ENCODE measurements at places on chromosomes 1 and 21.
A peak's percentile ranks its signal among the peaks of the same experiment; 100 is the strongest.

GRCh38 chr21:30408782-30409494 is 13.1 kb downstream of the KRTAP13-1 start:
- peak; percentile 81 for DNase-seq

DNA sequence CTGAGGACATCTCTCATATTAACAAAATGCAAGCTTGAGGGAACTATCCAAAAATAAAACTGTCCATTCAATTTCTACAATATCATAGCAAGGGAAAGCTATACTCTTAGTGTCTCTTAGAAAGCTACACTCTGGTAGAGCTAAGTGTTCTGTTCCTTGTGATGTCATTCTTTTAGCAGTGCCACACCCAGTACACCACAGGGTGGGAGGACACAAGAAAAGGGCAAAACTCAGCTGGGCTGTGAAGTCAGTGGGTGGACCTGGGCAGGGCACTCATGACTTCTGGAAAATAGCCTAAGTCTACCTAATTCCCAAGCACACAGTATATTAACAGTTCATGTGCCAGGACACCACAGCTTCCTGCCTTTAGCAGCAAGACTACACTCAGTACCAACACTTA is 42.2 kb upstream of the TNFSF4 start:
- peak; percentile 54 for DNase-seq

GRCh38 chr1:106232128-106232527 is 824.3 kb upstream of the PRMT6 start:
- no peak for DNase-seq

DNA sequence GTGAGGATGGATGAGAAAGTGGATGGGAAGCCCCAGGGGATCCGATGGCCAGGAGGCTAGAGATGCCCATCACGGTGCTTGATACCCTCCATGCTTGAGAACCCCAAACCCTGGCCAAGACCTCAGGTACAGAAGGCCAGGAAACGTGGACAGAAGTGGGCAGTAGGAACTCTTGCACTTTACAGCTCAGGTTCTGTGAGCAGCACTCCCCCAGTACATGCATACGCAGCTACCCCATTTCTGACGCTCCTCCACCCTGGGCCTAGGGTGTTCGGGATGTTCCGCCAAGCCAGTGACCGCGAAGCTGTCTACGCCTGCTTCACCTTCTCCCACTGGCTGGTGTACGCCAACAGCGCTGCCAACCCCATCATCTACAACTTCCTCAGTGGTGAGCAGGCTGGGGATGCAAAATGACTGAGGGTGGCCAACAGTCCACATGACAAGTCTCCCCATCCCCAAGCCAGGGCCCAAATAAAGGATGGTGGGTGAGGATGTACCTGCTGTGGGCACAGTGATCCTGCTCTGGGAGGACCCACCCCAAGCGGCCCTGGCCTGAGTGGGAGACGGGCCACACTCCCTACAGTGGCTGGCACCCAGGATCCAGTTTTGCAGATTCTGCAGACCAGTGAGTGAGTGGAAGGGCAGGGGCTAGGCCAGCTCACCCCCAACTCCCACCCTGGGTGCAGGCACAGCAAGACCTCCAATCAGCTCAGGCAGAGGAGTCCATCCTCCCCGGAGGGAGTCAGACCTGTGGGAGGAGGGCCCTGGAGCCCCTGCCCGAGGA is 7.4 kb downstream of the HCRTR1 start:
- no peak for DNase-seq

DNA sequence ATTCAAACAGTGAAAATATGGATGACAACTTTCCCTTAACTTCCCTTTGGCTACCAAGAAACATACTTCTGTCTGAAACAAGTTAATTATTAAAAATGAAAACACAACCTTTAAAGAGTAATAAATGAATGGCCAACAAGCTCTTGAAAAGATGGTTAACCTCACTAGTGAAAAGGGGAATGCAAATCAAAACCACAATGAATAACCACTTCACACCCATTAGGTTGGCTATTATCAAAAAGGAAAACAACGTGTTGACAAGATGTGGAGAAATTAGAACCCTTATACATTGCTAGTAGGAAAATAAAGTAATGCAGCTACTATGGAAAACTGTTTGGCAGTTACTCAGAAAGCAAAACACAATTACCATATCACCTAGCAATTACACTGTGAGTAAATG is 14.1 kb downstream of the COP1 start:
- no peak for DNase-seq

DNA sequence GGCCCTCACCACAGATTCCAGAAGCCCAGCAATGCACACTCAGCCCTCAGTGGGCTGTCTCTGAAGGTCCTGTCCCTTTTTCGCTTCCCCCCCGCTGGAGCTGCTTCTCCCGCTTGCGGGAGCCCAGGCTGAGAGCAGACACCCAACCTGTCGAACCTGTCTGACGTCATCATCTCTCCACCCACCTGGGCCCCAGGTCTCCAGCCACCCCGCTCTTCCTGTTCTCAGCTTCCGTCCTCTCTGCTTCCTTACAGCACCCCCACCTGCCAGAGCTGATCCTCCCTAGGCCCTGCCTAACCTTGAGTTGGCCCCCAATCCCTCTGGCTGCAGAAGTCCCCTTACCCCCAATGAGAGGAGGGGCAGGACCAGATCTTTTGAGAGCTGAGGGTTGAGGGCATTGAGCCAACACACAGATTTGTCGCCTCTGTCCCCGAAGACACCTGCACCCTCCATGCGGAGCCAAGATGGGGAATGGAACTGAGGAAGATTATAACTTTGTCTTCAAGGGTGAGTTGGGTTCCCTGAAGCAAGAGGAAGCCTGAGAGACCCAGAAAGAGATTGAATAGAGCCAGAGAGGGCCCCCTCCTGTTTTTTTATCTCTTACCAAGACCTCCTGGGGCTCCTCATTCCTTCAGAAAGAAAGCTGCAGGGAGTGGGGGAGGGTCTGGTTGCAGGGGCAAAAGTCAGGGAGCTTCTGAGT is at the start of gene RAB25:
Gene RAB25, plus strand, starts transcription at position 224 of the 700 bp plus-strand sequence. Its CDS starts 241 bp downstream, at position 465.
- DNase-seq, result no peak

DNA sequence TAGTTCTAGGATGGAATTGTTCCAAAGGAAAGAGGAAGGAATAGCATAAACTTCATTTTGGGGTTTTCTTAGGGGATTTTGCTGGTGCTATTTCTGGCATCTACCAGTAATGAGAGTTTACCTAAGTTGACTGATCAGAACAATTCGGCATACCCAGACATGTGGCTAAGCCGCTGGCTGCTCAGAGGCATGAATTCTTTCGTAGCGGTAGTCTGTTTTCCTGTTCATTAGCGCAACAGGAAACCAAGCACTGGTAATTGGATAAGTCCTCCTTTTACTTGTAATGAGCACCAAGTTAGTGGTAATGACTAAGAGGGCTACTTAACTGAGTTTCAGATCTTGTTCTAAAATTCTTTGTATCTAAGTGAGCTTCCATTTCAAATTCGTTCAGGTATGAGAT is 38.6 kb downstream of the C21orf91 start:
- no peak for DNase-seq

DNA sequence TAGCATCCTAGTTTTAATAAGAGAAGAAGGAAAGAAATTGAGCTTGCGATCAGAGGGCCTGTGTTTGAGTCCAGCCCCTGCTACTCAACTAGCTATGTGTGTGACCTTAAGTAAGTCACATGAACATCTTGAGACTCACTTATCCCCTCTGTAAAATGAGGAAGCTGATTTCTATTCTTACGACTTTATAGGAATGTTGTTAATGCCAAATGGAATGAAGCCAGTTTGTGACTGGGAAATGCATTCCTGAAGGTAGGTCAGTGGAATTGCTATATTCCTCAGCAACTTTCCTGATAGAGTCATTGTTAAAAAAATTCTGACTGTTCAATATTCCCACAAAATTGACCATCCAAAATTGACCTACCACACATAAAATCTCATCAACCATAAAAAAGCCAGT is 14.9 kb downstream of the FASLG start:
- no peak for DNase-seq

- no peak for DNase-seq
Measured at GRCh38 chr1:26553942-26554682, 24.6 kb downstream of the RPS6KA1 start.

- DNase-seq, result peak; percentile 35
Measured at GRCh38 chr1:154193821-154194220, 1.9 kb upstream of the TPM3 start.

GRCh38 chr1:53342735-53343470 is 15.0 kb upstream of the LRP8 start:
- no peak for DNase-seq

GRCh38 chr1:18922848-18923755 is 20.7 kb upstream of the ALDH4A1 start:
- DNase-seq, result no peak

DNA sequence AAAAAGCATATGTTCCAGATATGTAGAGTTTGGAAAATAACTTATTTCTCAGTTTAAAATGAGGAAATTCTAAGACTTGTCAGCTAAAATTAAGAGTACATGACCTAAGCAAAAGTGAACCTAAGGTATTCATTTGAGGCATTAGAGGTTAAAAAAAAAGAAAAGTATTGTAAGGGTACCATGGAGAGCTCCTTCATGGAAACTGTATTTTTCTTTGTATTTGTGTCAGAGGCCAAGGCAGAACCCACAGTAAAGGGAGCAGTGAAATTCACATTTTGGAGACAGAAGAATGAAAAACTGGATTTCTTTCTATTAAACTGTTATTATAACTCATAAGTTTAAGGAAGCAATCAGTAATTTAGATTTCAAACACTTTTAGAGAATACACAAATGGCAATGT is 1494.8 kb downstream of the KCNT2 start:
- DNase-seq, result no peak
